ENCODE measurements at places on chromosomes 12 and 14. TPM values are rescaled to one million over a fixed set of nuclear protein-coding genes. Genes with fewer than 3 reads are reported as not detected.
A peak's percentile ranks its signal among the peaks of the same experiment; 100 is the strongest.

The TAS2R8 gene
- total RNA-seq = not detected

The RD3L gene
- total RNA-seq = not detected

- H3K4me3 ChIP-seq = no peak overlapping the region
- H3K36me3 ChIP-seq = no peaks in the 10 kb centered on the region
- H3K27me3 ChIP-seq = no peaks in the 10 kb centered on the region
- no peak overlapping the region for H3K27ac ChIP-seq
- DNase-seq = no peak
Measured at GRCh38 chr14:55733599-55733998, 153.6 kb downstream of the KTN1 start.

GRCh38 chr12:70101064-70101463 is 142.2 kb upstream of the CNOT2 start:
- H3K27ac ChIP-seq = no peak overlapping the region
- no peaks in the 10 kb centered on the region for H3K27me3 ChIP-seq
- DNase-seq = peak; percentile 4
- peaks cover 27% of the 10 kb centered on the region for H3K4me1 ChIP-seq

DNA sequence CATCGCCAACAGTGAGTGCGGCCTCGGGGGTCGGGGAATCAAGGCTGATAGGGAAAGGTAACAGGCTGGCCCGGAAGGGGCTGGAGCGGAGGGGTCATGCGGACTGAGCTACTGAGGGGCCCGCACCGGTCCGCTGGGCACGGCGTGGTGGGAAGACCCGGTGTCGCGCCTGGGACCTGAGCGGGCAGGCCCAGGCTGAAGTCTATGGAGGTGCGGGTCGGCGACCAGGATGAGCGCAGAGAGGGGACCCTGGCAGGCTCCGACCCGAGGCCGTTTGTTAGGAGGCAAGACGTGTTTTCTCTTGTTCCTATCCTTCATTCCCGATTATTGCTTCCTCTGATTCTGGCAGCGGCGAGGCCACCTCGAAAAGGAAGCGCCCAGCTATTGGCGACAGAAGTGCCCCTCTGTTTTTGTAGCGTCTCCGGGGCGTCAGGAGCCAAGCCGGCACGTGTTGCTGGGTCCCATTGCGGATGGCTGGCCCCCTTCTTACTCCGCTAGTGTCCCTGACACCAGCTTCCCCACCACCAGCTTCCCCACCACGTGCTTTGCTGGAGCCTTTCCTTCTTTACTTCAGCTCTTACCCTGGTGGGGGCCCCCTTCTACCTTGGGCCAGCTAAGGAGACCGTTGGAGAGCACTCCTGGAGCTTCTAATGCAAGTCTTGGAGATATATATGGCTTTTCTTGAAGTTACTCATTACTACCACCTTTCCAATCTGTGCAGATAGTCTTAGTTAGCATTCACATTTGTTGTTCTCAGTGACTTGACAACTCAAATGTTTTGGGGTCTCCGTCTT is 653 bp downstream of the PA2G4 start:
- no peaks in the 10 kb centered on the region for H3K27me3 ChIP-seq
- peaks cover 22% of the 10 kb centered on the region for H3K4me1 ChIP-seq
- DNase-seq = peak; percentile 39
- H3K27ac ChIP-seq = peak overlapping the region; percentile 93
- H3K4me3 ChIP-seq = peak overlapping the region; percentile 99
- peaks cover 42% of the 10 kb centered on the region for H3K36me3 ChIP-seq

- H3K27me3 ChIP-seq = no peaks in the 10 kb centered on the region
- no peaks in the 10 kb centered on the region for H3K4me1 ChIP-seq
- DNase-seq = no peak
- no peak overlapping the region for H3K27ac ChIP-seq
- no peak overlapping the region for H3K4me3 ChIP-seq
Measured at GRCh38 chr12:68579254-68579653, 31.4 kb upstream of the RAP1B start.

- H3K4me3 ChIP-seq = no peak overlapping the region
- no peaks in the 10 kb centered on the region for H3K27me3 ChIP-seq
- no peak for DNase-seq
- H3K27ac ChIP-seq = no peak overlapping the region
Measured at GRCh38 chr12:131119936-131120335, 166.2 kb downstream of the ADGRD1 start.

DNA sequence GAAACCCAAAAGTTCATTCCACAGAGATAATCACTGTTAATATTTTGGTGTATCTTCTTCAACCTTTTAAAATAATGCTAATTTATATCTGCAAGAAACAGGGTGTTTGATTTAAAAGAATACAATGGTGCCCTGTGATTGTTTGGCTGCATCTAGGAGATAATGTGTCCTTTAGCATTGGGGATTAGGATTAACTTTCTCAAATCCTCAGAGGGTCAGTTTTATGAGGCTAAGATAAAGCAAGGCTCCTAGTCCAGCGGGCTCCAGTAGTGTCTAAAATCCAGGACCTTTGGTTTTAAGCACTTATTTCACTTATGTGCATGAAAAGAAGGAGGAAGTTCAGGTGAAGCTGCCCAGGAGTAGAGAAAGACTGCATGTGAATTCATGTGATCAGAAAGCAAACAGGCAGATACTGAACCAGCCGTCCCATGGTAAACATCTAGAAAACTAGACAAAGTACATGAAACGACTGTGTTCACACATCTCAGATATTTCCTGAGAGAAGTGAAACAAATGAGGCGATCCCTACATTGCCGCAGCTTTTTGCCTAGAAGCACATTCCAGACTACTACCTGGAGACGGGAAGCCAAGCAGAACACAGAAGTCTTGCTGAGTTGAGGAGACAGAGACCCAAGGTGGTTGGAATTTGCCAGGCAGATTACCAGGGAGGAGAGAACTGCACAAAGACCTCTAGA is 129.1 kb upstream of the MAX start:
- no peak overlapping the region for H3K27ac ChIP-seq
- no peaks in the 10 kb centered on the region for H3K27me3 ChIP-seq
- no peak for DNase-seq
- H3K4me3 ChIP-seq = no peak overlapping the region
- H3K4me1 ChIP-seq = peaks cover 14% of the 10 kb centered on the region
- H3K36me3 ChIP-seq = no peaks in the 10 kb centered on the region

DNA sequence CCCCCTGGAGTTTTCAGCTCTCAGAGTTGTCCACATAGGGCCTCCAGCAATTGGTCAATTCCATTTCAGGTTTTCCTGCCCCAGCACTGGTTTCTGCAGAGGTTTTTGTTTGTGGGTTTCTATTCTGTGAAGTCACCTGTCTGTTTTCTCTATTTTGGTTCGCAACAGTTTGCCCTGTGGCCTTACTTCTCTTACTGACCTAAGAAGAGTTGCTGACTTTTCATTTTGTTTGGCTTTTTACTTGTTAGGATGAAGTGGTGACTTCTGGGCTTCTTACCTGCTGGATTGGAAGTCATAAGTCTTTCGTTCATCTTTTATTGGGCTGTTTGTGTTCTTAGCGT is 196.4 kb upstream of the PARP11 start:
- H3K4me3 ChIP-seq = no peak overlapping the region
- no peak for DNase-seq
- no peaks in the 10 kb centered on the region for H3K4me1 ChIP-seq
- H3K36me3 ChIP-seq = no peaks in the 10 kb centered on the region

DNA sequence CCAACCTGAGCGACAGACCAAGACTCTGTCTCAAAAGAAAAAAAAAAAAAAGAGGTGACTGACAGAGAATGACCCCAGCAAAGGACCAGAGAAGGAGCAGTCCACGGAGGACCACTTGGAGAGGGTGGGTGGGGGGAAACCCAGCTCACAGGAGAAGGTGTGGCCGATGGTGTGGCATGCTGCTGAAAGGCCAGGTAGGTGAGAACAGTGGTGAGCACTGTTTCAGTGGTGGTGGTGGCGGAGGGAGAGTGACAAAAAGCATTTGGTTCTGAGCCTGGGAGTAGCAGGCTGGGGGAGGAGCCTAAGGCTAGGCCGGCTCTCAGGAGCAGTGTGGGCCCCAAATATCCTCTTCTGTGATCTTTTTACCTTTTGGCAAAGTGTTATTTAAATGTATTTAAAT is 63.8 kb downstream of the IRF2BPL start:
- peaks cover 53% of the 10 kb centered on the region for H3K4me1 ChIP-seq
- H3K27me3 ChIP-seq = no peaks in the 10 kb centered on the region
- no peak for DNase-seq
- H3K4me3 ChIP-seq = no peak overlapping the region

Measured in GM23338 (cell line).